SK-MEL-5 (cell line): ENCODE measurements at places on chromosomes 6 and 20. TPM values are rescaled to one million over a fixed set of nuclear protein-coding genes. Genes with fewer than 3 reads are reported as not detected.
A peak's percentile ranks its signal among the peaks of the same experiment; 100 is the strongest.

DNA sequence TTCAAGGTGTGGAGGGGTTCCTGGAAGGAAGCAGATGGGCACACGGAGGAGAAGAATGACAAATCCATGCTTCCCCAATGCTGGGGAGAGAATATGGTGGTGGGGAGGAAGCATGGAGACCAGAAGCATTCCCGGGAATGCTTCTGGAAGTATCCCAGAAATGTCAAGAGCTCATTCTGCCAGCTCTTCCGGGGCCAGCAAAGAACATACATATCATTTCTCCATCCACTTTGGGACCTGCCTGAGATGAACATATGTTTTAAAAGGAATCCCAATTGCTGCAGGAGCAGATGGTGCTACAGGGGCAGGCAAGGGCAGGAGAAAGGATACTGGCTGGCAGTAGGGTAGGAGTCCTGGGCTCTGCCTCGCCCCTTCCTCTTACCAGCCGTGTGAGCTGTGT, 37.9 kb upstream of the CCDC167 start:
- no peak for DNase-seq

GRCh38 chr6:168377856-168378832, 58.6 kb upstream of the DACT2 start:
- DNase-seq: no peak

DNA sequence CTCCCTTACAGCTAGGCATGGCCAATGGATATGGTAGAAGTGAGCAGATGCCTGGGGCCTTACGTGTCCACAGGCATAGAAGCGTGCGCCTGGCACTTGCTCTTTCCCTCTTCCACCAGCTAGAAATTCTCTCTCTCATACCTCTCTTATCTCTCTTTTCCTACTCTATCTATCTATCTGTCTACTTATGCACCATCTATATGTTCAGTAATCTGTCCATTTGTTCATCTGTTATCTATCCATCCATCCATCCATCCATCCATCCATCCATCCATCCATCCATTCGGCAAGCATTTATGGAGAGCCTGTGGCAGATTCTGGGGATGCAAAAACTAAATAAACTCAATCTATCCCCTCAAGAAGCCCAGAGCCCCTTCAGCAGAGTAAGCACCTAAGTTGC, 70.2 kb downstream of the KCNB1 start:
- DNase-seq: no peak

- no peak for DNase-seq
Measured at GRCh38 chr6:20539387-20539786, 5.1 kb downstream of the CDKAL1 start.

GRCh38 chr6:148347441-148348054, 4.9 kb downstream of the SASH1 start:
- DNase-seq: no peak

- DNase-seq: peak; percentile 34
Measured at GRCh38 chr6:10408457-10408856, 6.4 kb downstream of the TFAP2A start.

GRCh38 chr6:3405679-3406078, 51.2 kb downstream of the SLC22A23 start:
- no peak for DNase-seq

PRR3 gene
- 8.0 and 8.5 TPM in 2 replicates for total RNA-seq

SLC22A2 gene
- total RNA-seq: not detected in 2 replicates

SDHAF4 gene
- 1.3 and 1.6 TPM in 2 replicates for total RNA-seq

LAMA2 gene
- 1.3 TPM in 2 replicates for total RNA-seq

OOEP gene
- not detected in 2 replicates for total RNA-seq

MUC22 gene
- total RNA-seq: not detected in 2 replicates

ROS1 gene
- total RNA-seq: not detected in 2 replicates
